A549 treated with CORT108297 at 1 μM for 4 hours (cell line): ENCODE measurements at places on chromosomes 2 and 18. TPM values are rescaled to one million over a fixed set of nuclear protein-coding genes. Genes with fewer than 3 reads are reported as not detected.

The MERTK gene
- 1.7 to 2.0 TPM (median 1.8 TPM) in 5 replicates for total RNA-seq

The SPDYA gene
- 0.10 to 0.32 TPM (median 0.17 TPM) in 5 replicates for total RNA-seq

The SATB2 gene
- total RNA-seq: 2.7 to 3.6 TPM (median 3.3 TPM) in 5 replicates

The REEP1 gene
- 0.67 to 0.87 TPM (median 0.74 TPM) in 5 replicates for total RNA-seq

The GPC1 gene
- 152 to 240 TPM (median 223 TPM) in 5 replicates for total RNA-seq

The LOXHD1 gene
- not detected in 5 replicates for total RNA-seq

The MAPK4 gene
- total RNA-seq: 0.08 to 0.11 TPM (median 0.09 TPM) in 5 replicates

The ATRAID gene
- total RNA-seq: 208 to 219 TPM (median 213 TPM) in 5 replicates

The BCL2L11 gene
- 7.2 to 10.1 TPM (median 9.4 TPM) in 5 replicates for total RNA-seq

The STAM2 gene
- 7.7 to 12.0 TPM (median 9.0 TPM) in 5 replicates for total RNA-seq

The ALPP gene
- 0.59 to 0.81 TPM (median 0.74 TPM) in 5 replicates for total RNA-seq

The BOLL gene
- total RNA-seq: not detected in 5 replicates

The ANKRD29 gene
- 9.7 to 16.4 TPM (median 13.6 TPM) in 5 replicates for total RNA-seq

The FBLN7 gene
- total RNA-seq: 0.49 to 0.74 TPM (median 0.66 TPM) in 5 replicates

The CSRNP3 gene
- not detected in 5 replicates for total RNA-seq

The ASIC4 gene
- 0.05 to 0.07 TPM (median 0.06 TPM) in 4 of 5 replicates, not detected in the other for total RNA-seq

The MGAT5 gene
- 13.8 to 20.1 TPM (median 17.7 TPM) in 5 replicates for total RNA-seq

The TRIM43 gene
- 0.07 TPM in 1 of 5 replicates, not detected in the others for total RNA-seq

The GREB1 gene
- total RNA-seq: 2.5 to 3.0 TPM (median 2.8 TPM) in 5 replicates

The SERPINB10 gene
- total RNA-seq: not detected in 5 replicates

The REG3A gene
- not detected in 5 replicates for total RNA-seq

The PRKAG3 gene
- total RNA-seq: not detected in 5 replicates

The POMC gene
- total RNA-seq: not detected in 5 replicates

The CNGA3 gene
- 0.06 TPM in 1 of 5 replicates, not detected in the others for total RNA-seq

The DOCK10 gene
- 30.5 to 45.9 TPM (median 38.3 TPM) in 5 replicates for total RNA-seq

The PPIG gene
- total RNA-seq: 31.1 to 52.6 TPM (median 40.4 TPM) in 5 replicates

The MC4R gene
- not detected in 5 replicates for total RNA-seq

The ACTG2 gene
- total RNA-seq: 0.09 to 0.19 TPM (median 0.15 TPM) in 4 of 5 replicates, not detected in the other

The SULT6B1 gene
- total RNA-seq: not detected in 5 replicates

The NT5DC4 gene
- total RNA-seq: 0.06 TPM in 1 of 5 replicates, not detected in the others

The KANSL1L gene
- 0.43 to 0.67 TPM (median 0.50 TPM) in 5 replicates for total RNA-seq

The NMUR1 gene
- total RNA-seq: 0.03 TPM in 1 of 5 replicates, not detected in the others

The LRRFIP1 gene
- 67.2 to 99.4 TPM (median 91.1 TPM) in 5 replicates for total RNA-seq

The CRYGC gene
- total RNA-seq: not detected in 5 replicates

The GREB1L gene
- 1.4 to 2.9 TPM (median 1.9 TPM) in 5 replicates for total RNA-seq

The CAPN10 gene
- total RNA-seq: 15.9 to 31.5 TPM (median 26.8 TPM) in 5 replicates

The NRP2 gene
- 92.0 to 177 TPM (median 152 TPM) in 5 replicates for total RNA-seq

The TUBA3E gene
- total RNA-seq: 0.13 to 0.29 TPM (median 0.16 TPM) in 4 of 5 replicates, not detected in the other

The C2orf92 gene
- total RNA-seq: 0.91 to 1.4 TPM (median 1.1 TPM) in 5 replicates

The ITGB6 gene
- 0.89 to 1.5 TPM (median 1.1 TPM) in 5 replicates for total RNA-seq

The KCNS3 gene
- 1.1 to 1.5 TPM (median 1.4 TPM) in 5 replicates for total RNA-seq

The IKZF2 gene
- 0.05 to 0.29 TPM (median 0.16 TPM) in 5 replicates for total RNA-seq

The ITPRIPL1 gene
- not detected in 5 replicates for total RNA-seq

The C2orf80 gene
- not detected in 5 replicates for total RNA-seq

The TUBA3D gene
- 0.07 to 0.43 TPM (median 0.29 TPM) in 4 of 5 replicates, not detected in the other for total RNA-seq

The GCG gene
- not detected in 5 replicates for total RNA-seq

The ZAP70 gene
- 0.03 to 0.15 TPM in 2 of 5 replicates, not detected in the others for total RNA-seq
